K562 (cell line): ENCODE measurements at places on chromosomes 7 and 10.

DNA sequence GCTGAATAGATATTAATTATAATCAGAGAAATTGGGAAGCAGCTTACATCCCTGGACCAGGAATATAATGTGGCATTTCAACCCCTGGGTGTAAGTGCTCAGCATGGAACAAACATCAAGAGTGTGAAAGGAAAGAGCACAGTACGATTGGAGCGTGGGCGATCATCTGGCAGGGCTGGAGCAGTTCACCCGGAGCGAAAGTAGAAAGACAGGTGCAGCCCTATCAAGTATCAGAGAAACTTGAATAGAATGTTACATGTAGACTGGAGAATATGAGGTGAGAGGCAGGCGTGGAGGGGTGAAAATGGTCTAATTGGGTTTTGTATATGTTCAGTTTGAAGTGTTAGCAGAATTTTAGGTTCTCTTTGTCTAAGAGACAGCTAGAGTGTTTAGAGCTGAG lies 303.0 kb downstream of the MDFIC start:
- H3K27me3 ChIP-seq: no peaks in the 10 kb centered on the region
- H3K36me3 ChIP-seq: no peaks in the 10 kb centered on the region
- no peak overlapping the region for H3K4me3 ChIP-seq
- H3K27ac ChIP-seq: no peak overlapping the region
- no peak for DNase-seq
- no peaks in the 10 kb centered on the region for H3K4me1 ChIP-seq

- H3K27me3 ChIP-seq: peaks cover 71% of the 10 kb centered on the region
- no peaks in the 10 kb centered on the region for H3K36me3 ChIP-seq
- no peak overlapping the region for H3K27ac ChIP-seq
- no peak overlapping the region for H3K4me3 ChIP-seq
- DNase-seq: no peak
- peaks cover 4% of the 10 kb centered on the region; the same call in 1 of the 2 replicates for H3K4me1 ChIP-seq
These were observed 14.8 kb downstream of the SRRM3 start for GRCh38 chr7:76216381-76217082.

DNA sequence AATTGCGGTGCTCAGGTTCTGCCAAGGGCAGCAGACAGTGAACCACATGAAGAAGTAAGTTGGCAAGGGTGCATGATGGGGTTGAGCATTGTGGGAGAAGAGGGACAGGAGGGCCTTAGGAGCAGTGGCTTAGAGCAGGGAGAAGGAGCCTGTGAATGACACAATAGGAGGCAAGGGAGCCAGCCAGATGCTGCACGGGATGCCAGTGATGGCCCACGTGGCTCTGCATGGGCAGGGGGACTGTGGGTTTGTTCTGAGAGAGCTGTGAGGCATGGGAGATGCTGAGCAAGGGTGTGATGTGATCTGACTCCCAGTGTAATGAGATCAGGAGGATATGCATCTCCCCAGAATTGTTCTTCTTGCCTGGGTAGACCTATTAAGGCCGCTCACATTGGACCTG lies 60.9 kb downstream of the C10orf90 start:
- no peak for DNase-seq
- no peaks in the 10 kb centered on the region for H3K4me1 ChIP-seq
- H3K27me3 ChIP-seq: no peaks in the 10 kb centered on the region

- H3K36me3 ChIP-seq: no peaks in the 10 kb centered on the region
- no peaks in the 10 kb centered on the region for H3K4me1 ChIP-seq
- H3K4me3 ChIP-seq: no peak overlapping the region
- H3K27me3 ChIP-seq: peaks cover 3% of the 10 kb centered on the region
- no peak overlapping the region for H3K27ac ChIP-seq
These were observed 18.9 kb upstream of the SEPTIN7 start for GRCh38 chr7:35781767-35782515.

DNA sequence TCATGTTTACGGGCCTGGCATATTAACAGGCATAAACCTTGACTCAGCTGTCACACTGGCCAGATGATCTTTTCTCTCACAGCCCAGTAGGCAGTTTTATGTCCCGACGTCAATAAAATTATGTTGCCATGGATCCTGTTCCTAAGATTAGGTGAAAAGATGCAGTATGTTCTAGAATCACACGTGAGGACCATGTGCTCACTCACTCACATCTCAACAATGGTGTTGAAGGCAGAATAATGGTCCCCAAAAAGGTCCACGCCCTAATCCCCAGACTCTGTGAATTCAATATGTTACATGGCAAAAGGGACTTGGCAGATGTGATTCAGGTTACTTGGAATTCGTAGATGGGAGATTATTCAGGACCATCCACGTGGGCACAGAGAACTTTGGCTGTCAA lies 3.5 kb downstream of the DOCK1 start:
- no peaks in the 10 kb centered on the region for H3K27me3 ChIP-seq
- no peaks in the 10 kb centered on the region for H3K36me3 ChIP-seq
- no peak overlapping the region for H3K4me3 ChIP-seq
- DNase-seq: no peak
